Ascending aorta (tissue), 2 donors: ENCODE measurements at places on chromosomes 1 and 21.

- no peak for DNase-seq
Observed at GRCh38 chr1:201295346-201295745, 12.0 kb downstream of the PKP1 start.

DNA sequence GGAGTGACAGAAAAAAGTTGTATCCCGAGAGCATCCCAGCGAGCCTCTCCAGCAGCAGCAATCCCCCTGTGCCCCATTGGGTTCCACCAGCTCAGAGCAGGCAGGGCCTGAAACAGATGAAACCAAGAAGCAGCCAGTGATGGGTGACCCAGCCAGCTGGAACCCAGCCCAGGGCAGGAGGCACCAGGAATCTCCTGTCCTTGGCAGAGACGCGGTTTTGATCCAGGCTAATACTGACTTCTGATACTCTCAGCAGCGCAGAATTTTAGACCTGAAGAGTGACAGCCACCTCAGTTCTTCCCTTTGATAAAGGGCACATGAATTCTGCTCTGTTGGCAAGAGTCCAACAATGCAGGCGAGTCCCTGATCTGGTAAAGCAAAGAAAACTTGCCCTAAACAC lies 11.4 kb upstream of the OLIG1 start:
- DNase-seq, result no peak

DNA sequence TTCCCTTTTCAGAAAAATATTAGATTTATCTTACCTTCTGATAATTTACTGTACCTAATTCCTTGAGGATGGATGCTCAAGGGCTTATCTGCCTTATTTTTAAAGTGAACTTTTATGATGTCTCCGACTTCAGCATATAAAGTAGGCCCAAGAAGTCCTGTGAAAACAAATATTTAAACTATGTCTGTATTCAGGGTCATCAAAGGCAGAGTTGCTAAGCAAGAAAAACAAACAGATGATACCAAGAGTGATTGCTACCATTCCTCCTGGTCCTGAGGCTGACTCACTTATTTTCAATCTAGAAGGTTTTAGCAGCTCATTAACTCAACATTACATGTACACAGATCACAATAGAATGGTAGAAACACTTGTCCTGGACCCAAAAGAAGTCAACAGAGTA lies 14.1 kb downstream of the F5 start:
- no peak for DNase-seq

GRCh38 chr1:234721476-234722269 lies 111.7 kb upstream of the IRF2BP2 start:
- DNase-seq, result peak; percentile 89

GRCh38 chr1:172627702-172628101 lies 31.2 kb upstream of the FASLG start:
- no peak for DNase-seq

- DNase-seq, result no peak
Observed at GRCh38 chr1:108841703-108842102, 15.2 kb downstream of the AKNAD1 start.

DNA sequence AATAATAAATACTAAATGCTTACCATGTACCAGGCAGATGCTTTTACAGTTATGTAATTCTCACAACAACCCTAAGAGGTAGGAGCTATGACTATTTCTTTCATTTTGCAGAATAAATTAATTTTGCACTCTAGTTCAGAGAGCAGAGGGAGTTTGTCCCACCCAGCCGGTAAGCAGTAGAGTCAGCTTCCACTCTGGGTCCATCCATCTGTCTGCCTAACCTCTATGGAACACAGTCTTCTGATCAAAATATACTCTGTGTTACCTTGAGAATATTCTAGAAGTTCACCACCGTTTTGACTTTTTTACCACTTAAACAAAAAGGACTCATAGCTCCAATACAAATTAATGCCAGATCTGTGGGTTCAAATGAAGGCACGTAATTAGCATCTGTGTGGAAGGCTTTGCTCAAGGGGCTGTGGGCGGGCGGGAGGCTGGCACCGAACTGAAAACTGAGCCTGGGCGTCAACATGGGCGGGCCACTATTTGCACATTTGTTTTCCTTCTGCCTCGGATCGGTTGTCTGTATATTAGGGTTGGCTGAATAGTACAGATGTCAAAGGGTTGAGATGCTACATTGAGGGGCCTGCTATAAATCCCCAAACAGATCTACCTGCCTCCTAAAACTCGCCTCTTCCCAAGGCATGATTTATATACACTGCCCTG lies 33.1 kb upstream of the LMO4 start:
- DNase-seq, result no peak

DNA sequence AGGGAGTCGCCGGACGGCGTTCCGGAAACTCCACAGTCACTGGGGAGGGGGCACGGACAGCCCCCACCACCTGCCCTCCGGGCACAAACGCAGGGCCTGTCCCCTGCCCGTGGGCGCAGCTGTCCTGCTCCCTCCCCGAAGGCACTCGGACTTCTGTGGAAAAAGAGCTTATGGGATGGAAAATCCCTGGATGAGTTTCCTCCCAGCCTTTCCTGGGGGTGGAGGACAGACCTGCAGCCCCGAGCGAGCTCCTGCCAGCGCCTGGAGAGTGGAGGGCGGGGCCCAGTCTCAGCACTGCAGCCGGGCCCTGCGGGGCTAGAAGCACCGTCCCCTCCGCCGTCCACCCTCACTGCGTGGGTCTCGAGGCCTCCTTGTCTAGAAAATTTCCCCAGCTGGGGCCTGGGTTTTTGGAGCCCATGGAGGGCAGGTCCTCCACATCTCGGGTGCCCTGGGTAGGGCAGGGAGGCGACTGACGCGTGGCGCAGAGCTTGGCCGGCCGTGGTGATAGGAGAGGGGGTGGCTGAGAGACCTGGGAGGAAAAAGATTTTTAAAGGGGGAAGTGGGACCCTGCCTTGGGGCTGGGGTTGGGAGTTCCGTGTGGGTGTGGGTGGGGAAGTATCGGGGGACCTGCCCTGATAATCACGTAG lies 6.4 kb upstream of the COL6A1 start:
- DNase-seq, result peak; percentile 86

DNA sequence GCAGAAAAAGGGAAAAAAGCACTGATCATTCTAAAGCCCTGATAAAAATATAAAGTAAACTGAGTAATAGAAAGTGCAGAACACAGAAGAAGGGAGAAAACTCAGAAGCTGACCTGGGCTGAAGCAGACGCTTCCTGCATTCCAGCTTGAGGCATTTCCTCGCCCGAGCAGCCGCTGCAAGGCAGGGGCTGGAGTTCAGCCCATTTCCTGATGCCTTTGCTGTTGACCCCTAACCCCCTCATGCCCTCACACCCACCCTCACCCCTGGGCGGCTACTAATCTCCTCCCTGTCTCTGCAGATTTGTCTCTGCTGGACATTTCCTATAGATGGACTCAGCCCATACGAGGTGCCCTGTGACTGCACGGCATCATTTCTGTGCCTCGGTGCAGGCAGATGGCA lies 227.8 kb downstream of the NPHP4 start:
- DNase-seq, result no peak

- DNase-seq, result no peak
Observed at GRCh38 chr1:56258371-56258770, 321.0 kb downstream of the PLPP3 start.

DNA sequence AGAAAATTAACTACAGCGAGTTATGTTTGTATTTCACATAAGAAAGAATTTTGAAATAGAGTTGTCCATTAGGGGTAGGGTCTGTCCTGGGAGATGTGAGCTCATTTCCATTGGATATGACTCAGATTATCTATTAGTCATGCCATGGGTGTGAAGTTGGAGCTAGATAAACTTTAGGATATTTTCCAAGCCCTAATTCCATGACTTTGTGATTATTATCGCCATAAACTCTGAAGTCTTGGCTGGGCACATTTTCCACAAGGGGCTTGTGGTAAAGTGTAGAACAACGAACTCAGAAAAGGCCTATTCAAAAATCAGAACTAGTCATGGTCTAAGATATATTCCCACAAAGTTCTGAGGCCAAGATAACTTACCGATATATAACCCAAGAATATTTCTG lies 396.6 kb downstream of the DPYD start:
- no peak for DNase-seq
